Right lobe of liver (tissue), 6 donors: ENCODE measurements at places on chromosomes 2 and 18.

GRCh38 chr2:58042486-58042970 lies 4.1 kb upstream of the VRK2 start:
- no peak for DNase-seq

DNA sequence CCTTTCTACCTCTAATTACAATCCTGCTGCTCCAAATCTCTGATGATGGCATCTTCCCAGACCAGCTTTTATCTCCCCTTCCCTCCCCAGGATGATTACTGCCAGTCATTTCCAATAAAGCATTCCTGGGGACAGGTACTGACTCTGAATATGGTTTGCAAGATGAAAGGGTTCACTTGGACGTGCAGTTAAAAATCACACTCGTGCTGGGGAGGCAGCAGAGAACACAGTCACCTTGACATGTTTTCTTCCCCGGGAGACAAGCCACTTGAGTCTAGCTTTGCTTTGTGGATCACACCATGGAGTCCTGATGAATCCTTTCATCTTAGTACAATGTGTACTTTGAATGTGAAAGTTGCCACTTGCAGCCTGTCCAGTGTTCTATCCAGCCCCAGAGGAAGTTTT lies 175.0 kb downstream of the ALPK2 start:
- DNase-seq, result no peak

GRCh38 chr18:22601481-22601880 lies 183.8 kb upstream of the CTAGE1 start:
- no peak for DNase-seq

GRCh38 chr2:102975996-102976975 lies 214.5 kb downstream of the TMEM182 start:
- DNase-seq, result no peak

- no peak for DNase-seq
These were observed 23.3 kb downstream of the SPATS2L start for GRCh38 chr2:200329798-200330197.

DNA sequence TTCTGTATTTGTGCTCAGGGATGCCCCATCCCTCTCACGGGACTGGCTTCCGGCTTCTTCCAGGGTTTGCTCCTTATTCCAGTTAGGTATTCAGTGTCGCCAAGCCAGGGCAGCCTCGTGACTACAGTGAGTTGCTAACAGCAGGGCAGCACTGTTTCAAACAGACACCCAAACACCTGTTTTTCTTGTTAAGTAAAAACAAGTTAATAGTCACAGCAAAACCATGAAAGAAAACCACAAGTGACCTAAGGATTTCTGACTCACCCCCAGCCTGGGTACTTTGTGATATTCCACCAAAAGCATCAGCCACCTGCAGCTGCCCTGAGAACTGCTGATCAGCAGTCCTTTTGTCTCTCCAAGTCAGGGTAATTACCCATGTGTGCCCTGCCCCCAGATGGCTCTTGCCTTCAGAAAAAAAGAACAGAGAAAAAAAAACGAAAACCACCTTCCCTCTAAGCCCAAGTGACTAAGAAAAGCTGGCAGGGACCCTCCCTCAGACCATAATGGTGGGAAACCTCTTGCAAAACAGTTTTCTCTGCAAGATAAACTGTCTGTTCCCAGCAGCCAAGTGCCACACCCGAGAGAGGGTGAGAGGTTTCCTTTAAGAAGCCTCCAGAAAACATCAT lies 178.2 kb downstream of the ANAPC1 start:
- no peak for DNase-seq

GRCh38 chr2:55587-56448 lies 9.5 kb upstream of the FAM110C start:
- DNase-seq, result no peak

GRCh38 chr18:3998698-3999333 lies 456.3 kb downstream of the DLGAP1 start:
- no peak for DNase-seq

- DNase-seq, result no peak
These were observed 178.0 kb downstream of the RND3 start for GRCh38 chr2:150309311-150310080.

DNA sequence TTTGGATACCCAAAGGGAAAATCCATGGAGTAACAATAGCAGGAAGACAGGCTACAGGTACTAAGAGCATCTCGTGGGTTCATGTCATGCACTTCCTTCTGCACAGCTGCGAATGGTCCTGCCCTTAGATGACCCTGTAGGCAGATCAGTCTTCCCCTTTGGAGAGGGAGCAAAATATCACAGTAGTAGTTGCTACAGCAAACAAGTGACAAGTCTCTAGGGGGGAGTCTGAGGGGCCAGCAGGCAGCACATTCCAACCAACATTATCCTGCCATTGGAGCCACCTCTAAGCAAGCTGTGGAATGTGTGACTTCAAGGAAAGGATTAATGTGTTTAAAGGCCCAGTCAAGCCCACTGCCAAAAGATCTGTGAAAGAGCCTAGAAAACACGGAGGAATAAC lies 273.2 kb upstream of the PARD3B start:
- no peak for DNase-seq
